ENCODE measurements at places on chromosomes 12 and 14.

DNA sequence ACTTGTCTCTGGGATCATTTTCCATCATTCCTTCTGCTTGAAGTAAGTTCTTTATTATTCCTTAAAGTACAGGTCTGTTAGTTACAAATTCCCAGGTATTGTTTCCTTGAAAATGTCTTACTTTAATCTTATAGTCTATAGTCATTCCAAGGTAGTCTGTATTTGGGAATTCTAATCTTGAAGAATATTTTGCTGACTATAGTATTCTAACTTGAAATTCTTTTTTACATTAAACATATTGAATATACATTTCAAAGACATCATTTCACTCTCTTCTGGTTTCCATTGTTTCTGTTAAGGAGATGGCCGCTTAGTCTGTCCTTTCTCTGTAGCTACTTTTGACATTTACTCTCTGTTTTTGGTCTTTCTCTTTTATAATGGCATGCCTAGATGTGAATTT is 399.8 kb downstream of the TMEM117 start:
- DNase-seq: no peak

DNA sequence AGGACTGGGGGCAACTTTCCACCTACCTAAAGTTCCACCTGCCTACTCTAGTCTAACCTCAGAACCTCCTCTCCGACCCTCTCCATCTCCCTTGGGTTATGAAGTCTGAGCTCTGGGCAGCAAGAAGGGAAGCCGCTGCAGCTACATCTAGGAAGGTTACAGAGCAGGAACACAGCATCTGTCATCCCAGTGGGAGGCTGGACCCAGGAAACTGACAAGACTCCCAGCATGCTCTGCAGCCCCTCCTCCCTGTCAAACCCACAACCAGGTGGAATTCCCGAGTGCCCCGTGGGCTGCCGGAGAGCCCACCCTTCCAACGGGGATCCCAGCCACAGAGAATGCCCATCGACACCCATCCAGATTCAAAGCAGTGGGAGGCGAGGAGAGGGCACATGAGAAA is 2.1 kb downstream of the TESC start:
- no peak for DNase-seq

DNA sequence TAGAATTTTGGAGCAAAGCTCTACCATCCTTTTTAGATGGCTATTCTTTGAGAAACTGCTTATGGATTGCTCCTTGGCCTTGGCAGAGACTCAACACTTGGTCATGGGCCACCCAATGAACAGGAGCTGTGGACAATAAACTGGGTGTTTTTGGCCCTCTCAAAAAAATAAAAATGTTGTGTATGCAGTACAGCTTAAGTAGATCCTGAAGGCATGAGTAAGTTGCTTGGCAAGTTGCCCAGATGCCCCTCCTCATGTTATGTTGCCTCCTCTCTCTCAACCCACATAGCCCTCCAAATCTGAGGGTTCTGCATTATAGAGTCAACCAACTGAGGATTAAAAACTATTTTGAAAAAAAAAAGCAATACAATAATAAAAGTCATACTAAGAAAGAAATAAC is 124.9 kb downstream of the ATP23 start:
- DNase-seq: no peak

DNA sequence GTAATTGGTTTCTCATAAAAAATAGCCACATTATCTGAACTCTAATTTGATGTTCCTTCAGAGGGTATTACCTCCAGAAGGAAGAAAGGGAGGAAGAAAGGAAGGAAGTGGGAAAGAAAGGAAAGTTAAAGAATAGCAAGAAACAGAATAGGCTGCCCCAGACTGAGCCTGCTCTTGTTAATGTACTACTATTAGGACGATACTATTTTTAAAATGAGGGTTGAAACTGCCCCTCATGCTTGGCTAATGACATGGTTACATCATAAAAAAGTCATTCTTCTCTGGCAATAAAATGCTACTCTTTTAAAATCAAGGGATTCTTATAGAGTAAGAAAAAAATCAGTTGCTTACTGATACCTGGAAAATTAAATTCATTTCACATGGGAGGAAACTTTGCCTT is 253.0 kb downstream of the KTN1 start:
- DNase-seq: no peak

DNA sequence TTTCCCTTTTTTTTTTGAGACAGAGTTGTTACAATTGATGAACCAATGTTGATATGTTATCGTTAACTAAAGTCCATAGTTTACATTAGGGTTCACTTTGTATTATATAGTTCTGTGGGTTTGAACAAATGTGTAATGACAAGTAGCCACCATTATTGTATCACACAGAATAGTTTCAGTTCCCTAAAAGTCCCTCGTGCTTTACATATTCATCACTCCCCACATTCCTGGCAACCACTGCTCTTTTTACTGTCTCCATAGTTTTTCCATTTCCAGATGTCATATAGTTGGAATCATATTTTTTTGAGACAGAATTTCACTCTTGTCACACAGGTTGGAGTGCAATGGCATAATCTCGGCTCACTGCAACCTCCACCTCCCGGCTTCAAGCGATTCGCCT is 12.5 kb downstream of the HSD17B6 start:
- DNase-seq: no peak

DNA sequence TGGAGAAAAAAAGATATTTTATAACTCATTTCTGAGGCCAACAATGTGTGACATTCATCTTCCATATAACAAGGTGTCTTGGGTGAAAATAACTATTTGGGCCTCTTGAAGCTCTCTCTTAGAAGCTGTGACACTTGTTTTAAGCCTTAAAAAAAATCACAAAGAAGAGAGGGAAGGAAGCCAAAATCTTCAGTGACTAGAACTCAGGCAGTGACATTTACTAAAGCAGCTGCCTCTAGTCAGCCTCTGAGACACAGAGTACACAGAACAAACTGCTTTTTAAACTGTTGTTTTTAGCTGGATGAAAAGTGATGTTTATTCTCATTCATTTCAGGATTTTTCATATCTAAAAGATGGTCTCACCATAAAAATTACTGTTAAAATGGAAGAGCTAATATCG is 793.6 kb downstream of the GALC start:
- DNase-seq: no peak

DNA sequence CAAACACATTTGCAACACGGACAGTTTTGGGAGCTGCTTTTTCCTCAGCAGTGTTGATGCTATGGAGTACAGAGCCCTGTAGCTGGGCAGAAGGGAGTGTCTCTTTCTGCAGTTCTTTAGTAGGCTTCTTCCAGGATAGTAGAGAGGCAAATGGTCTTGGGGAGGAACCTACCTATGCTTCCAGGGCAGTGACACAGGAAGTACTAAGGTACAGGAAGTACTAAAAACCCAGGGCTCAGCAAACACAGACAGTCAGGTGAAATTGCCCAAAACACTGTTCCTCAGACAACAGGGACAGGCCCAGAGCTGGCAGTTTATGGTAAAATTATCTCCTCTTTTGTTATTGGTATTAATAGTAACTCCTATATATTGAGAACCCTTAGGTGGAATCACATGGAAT is 217.6 kb downstream of the TTC8 start:
- DNase-seq: no peak

GRCh38 chr12:54601841-54602240 is 13.4 kb upstream of the PPP1R1A start:
- DNase-seq: no peak

DNA sequence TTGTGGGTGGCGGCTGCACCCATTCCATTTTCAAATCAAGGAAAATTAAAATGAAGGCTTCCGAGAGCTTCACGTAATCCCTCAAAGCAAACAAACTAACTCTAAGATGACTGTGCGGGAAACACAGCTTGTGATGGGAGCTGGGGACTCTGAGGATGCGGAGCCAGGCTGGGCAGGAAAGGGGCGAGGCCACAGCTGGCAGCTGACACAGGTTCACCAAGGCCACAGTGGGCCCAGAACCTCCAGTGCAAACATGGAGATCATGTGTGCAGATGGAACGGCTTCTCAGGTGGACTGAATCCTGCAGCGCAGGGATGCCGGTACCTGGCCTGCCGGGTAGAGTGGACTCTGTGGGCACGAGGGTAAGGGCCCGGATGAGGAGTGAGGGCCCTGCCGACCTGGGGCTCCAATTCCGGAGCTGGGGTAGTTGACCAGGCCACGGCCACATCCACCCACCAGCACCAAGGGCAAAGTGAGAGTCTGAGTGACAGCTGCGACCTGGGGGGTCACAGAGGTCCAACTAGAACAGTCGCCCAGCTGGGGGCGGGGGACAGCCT is 19.2 kb upstream of the BTBD6 start:
- no peak for DNase-seq

DNA sequence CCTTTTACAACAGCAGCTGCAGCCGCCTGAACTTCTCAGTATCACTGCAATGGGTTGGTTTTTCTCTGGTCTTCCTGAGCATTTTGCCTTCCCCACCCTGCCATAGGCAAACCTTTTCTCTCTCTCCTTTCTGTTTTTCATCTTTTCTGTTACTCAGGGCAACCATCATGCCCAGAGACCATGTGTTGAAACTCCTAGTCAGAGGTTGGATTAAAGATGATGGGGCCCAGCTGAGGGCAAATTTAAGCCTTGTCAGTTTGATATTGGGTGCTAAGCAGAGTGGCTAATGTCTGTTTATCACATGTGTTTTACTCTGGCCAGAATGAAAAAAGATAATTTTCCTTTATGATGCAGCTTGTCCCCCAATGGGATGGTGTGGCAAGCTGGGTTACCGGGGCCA is 107.9 kb upstream of the PMCH start:
- DNase-seq: no peak

DNA sequence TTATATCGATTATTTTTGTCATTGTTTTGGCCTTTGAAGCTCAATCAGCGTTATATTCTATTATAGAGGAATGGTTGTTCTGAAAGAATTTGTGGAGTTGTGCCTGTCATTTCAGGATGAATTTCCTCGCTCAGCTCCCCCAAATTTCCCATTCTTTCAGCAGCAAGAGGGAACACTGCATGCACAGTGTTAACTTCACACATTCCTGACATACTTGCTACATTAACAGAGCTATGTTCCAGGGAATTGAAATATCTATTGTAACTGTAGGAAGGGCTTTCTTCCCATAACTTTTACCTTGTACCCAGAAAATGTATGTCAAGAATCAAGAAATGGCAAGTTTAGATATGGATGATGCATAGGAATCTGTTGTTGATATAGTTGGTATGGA is 379.0 kb downstream of the LRIG3 start:
- no peak for DNase-seq

DNA sequence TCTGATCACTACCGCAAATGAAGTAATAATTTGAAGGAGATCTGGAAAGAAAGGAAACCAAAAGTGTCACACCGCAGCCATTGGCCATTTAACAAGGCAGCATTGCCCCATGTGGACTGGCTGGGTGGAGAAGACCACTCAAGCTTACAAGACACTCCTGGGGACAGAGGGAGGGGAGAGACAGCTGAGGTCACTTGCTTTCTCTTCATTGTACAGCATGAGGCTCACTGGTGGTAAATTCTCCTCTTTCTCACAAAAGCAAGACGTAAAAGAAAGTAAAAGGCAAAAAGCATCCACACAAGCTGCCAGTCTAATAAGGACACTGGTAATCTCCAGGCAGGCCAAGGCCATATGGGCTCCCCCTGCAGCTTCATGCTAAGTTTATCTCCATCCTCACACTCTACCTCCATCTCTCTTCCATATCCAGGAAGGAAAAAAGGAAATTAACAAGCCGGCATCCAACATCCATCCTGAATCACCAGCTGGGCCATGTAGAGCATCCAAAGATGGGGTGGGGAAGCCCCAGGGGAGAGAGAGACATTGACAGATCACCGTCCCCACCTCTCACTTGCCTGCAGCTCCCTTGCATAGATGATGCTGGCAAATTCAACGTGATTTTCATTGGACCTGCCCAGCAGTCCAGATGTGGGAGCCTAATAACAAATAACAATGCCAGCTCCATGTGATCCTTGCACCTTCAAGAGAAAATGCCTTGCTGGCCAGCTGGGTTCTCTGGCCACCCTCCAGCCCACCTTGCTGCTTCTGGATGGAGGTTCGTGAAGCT is 100.6 kb downstream of the DPF3 start:
- no peak for DNase-seq

DNA sequence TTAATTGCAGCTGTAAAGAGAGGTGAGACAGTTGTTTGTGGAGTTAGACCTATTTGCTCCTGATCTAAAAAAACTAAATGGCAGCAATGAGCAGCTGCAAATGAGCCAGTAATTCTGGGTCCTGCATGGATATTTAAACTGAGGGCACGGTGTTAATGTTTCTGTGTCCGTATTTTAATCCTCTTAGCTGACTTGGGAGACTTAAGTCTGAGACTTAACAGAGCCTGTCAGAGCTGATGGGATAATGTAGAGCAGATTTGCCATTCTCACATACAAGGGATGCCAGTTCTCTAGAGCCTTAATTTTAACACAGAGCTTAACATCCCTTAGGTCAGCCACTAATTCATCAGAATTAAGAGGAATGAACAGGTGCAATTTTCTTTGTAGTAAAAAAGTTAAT is 178.6 kb upstream of the PDE3A start:
- no peak for DNase-seq

- no peak for DNase-seq
Measured at GRCh38 chr12:27571463-27571862, 47.5 kb downstream of the PPFIBP1 start.

GRCh38 chr12:93140325-93140724 is 211.2 kb upstream of the EEA1 start:
- no peak for DNase-seq

DNA sequence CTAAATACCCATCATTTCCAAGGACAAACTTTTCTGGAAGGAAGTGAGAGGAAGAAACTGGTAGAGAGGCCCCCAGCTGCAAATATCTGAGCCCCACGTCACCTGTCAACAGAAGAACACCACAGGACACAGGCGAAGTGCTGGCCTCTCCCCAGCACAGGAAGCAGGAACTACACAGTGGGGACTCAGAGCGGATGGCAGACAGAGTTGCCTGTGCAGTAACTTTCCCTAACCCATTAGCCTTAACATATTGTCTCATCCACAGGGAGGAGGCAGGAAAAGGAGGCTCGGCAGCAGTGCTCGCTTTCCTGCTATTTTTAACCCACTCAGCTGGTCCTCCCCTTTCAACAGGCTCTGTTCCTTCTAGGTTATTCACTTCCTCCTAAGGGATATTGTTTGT is 111.5 kb upstream of the TMPO start:
- DNase-seq: no peak

GRCh38 chr12:21912318-21912717 is 28.9 kb downstream of the ABCC9 start:
- no peak for DNase-seq

GRCh38 chr12:75058228-75058627 is 151.4 kb downstream of the KCNC2 start:
- no peak for DNase-seq

GRCh38 chr12:18923721-18924120 is 185.8 kb downstream of the CAPZA3 start:
- DNase-seq: no peak

All from stimulated activated effector memory CD8-positive, alpha-beta T cell treated with anti-CD3 and anti-CD28 coated beads, Interleukin-12 subunit alpha, Interleukin-12 subunit beta, amount 100 ng/mL, for 72 hours (primary cell).